ENCODE measurements at places on chromosomes 13 and 19.
A peak's percentile ranks its signal among the peaks of the same experiment; 100 is the strongest.

- no peak for DNase-seq
These were observed 5.0 kb downstream of the FPR3 start for GRCh38 chr19:51799774-51800472.

GRCh38 chr19:10207026-10207425 lies 12.3 kb upstream of the DNMT1 start:
- no peak for DNase-seq

DNA sequence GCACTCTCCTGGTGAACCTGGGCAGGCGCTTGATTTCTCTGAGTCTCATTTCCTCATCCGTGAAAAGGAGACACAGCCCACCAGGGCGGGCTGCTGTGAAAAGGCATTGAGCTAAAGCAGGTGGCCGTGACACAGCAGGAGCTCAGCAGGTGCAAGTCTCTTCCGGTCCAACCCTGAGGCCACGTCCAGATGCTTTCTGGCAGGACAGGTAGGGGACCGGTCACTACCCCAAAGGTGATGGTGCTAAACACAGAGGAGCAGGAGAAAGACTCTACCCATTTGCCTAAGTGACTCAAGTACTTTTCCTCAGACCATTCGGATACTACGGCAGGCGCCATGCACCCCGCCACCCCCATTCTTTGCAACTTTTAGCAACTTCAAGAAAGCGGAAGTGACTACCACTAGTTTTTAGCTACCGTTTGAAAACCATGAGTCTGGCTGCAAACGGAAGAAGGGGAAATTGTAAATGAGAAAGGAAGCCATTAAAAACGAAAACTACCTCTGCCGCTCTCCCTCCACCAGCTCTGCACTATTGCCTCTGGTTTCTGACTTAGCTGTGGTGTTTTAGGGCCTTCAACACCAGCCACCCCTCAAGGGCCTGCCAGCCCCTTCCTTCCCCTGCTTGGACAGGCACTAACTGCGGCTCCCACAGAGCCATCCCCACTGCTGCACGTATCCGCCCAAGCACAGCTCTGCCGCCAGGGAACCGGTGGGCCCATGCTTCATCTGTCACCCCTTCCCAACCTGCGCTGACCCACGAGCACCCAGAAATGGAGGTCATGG lies 4.8 kb downstream of the PPP6R1 start:
- DNase-seq, result no peak

DNA sequence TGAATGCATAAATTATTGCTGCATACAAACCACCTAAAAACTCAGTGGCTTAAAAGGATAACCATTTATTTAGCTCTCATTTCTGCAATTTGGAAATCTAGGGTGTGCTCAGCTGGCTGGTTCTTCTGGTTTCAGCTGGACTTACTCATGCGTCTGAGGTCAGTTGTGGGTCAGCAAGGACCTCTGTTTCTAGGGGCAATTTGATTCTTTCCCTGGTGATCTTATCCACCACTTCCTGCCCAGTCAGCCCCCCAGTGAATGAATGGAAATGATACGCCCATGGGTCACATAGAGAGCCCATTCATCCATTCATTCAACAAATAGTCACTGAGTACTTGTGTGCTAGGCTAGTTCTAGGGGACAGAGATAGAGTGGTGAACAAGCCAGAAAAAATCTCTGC lies 9.9 kb downstream of the FXYD5 start:
- DNase-seq, result peak; percentile 78

- no peak for DNase-seq
These were observed 99.7 kb downstream of the GPC6 start for GRCh38 chr13:93326234-93326811.

- DNase-seq, result no peak
These were observed 2800.4 kb downstream of the PCDH9 start for GRCh38 chr13:64429691-64430090.

DNA sequence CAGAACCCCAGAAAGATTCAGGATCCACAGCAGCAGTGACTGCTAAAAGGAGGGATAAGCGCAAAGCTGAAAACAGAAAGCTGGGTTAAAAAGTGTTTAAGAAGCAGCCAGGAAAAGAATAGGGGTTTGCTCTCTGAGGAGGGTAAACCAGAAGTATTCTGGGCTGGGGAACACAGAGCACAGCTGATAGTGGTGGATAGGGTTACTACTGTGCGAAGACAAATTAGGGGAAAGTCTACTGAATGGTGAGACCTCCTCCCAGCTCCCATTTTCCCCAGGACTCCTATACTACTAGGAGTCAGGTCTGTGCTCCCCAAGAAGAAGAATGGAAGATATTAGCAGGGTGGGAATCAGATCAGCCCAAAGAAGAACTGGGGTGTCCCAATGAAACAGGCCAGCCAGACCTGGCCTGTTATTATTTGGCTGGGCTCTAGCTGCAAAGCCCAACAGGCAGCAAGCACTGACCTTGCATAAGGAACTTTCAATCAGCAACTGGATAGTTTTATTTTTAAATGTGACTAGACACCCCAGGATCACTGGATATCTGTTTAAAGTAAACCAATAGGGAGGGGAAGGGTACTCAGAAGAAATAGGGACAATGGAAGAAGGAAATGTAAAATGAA lies 43.5 kb upstream of the SERTM1 start:
- no peak for DNase-seq

GRCh38 chr19:56927791-56928207 lies 87.3 kb upstream of the PEG3 start:
- no peak for DNase-seq

GRCh38 chr19:11460207-11460606 lies 20.6 kb downstream of the ELAVL3 start:
- DNase-seq, result no peak

- no peak for DNase-seq
These were observed 134.3 kb downstream of the KDM4B start for GRCh38 chr19:5103061-5103701.

GRCh38 chr19:51122112-51122981 lies 2.4 kb upstream of the SIGLEC9 start:
- no peak for DNase-seq

- no peak for DNase-seq
These were observed 33.2 kb upstream of the KATNAL1 start for GRCh38 chr13:30340331-30341250.

DNA sequence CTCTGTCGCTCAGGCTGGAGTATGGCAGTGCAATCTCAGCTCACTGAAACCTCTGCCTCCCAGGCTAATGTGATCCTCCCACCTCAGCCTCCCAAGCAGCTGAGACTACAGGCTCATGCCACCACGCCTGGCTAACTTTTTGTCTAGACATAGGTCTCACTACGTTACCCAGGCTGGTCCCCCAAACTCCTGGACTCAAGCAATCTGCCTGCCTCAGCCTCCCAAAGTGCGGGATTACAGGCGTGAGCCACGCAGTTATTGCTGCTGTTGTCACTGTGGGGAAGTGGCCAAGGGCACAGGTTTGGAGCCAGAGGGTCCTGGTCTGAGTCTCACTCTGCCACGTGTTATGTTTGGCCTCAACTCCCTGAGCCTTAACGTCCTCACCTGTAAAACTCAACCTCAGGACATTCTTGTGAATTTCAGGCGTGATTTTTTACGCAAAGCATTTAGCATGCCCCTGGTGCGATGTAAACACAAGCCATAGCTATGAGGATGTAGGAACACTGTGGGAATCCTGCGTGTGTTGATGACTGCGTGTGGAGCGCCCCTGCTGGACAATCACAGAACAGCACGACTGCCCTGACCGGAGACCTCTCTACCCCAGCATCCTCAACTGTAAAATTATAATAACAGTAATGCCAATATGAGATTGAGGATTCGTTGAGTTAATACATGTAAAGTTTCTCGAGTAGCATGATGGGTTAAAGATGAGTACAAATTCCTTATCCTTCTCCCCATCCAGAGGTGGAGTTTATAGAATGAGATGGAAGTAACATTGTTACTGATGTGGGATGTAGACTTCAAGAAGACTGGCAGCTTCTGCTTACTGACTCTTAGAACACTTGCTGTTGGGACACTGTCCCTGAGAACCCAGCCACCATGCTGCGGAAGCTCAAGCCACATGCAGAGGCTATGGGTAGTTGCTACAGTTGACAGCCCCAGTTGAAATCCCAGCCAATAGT lies 41.8 kb upstream of the PNMA8B start:
- DNase-seq, result peak; percentile 7

DNA sequence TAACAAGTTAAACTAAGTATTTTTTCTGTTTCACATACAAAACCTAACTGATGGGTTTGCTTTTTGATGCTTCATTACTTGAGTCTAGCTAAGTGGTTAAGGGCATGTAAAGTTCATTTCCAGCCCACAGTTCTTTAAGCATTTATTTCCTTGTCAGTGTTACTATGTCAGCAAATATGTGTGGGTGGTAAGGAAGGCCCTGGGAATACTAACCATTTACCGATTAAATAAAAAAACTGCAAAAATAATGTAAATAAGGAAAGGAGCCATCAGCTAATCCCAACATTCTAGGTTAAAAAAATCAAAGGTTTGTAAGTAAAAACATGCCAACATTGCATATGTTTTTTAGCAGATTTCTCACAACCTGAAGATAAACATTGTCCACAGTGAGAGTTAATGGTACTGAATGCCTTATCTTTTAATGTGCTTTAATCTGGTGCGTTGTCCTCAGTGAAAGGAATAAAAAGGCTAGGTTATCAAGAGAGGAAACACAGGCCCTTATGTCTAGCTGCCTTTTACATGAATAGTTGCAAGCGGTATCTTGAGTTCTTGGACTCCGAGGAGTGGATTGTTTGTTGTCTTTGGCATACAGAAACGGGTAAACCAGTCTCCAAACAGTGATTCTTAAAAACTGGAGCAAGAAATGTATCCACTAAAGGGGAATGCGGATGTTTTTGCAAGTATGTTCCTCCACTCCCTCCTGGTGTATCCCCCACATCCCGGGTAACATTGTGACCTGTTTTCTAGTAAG lies 949.6 kb upstream of the SLC10A2 start:
- DNase-seq, result no peak

- DNase-seq, result no peak
These were observed 289.8 kb upstream of the SPRY2 start for GRCh38 chr13:80630685-80631121.

Measured in SW 1271 (cell line).